ENCODE measurements at places on chromosomes 16 and 17.

DNA sequence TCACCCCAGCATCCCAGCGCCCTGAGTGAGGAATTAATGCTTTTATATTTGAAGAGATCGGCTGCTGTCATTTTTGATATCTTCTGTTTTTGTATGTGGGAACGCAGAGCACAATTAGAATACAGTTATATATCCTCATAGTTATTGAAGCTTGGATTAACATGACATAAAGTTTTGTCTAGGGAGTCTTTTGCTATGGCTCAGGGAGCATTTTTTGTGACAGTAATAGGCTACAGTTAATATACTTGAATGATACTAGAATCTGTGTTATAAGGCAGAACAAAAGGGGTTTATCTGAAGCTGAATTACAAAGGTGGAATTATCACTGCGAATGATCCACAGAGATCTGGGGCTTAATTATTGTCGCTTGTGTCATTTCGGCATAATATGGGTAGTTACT is 239.4 kb downstream of the MSI2 start:
- no peak for DNase-seq

GRCh38 chr17:781805-782731 is at the start of the genes GLOD4 and MRM3:
TSS of gene GLOD4 (minus strand) at chr17:782280. CDS start at chr17:782255, 25 bp downstream.
TSS of gene MRM3 (plus strand) at chr17:782353. CDS start at chr17:782379, 26 bp downstream.
- DNase-seq: peak; percentile 92

DNA sequence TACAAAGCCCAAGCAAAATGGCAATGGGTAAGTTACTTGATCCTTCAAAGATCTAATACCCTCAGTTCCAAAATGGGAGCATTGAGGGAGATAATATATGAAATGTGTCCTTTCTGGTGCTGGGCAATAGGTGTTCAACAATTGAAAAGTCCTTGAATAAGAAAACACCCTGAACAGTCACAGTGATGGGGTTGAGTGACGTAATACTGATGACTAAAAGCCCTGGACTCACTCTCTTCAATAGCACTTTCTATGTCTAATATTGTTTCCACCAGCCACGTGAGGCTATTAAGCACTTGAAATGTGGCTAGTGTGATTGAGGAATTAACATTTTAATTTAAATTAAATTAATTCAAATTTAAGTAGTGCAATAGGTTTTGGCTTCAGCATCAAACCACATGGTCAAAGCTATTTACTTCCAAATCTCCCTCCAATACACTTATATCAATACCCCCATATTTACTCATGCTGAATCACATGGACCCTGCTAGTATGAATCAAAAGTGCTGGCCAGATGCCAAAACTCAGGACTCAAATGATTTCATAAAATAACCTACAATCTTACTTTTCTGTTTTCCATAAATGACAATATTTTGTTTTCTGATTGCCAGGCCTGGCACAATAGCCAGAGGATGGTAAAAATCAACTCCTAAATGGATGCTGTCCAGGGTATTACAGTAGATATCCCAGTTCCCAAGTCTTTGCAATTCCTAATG is 516.2 kb downstream of the HAPSTR1 start:
- DNase-seq: no peak

DNA sequence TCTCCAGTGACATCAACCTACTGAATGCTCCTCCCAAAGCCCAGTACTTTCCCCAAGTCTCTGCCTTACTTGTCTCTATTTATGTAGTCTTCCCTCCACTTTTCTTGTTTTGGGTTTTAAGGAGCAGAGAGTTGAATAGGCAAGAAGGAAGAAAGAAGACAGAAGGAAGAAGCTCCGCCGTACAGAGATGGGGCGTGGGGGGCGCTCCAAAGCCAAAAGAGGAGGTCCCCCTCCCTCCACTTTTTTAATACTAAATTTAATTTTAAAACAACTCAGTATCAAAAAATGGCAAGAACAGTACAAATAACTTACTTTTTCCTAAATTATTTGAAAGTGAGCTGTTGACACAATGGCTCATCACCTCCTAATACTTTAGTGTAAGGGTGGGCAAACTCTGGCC is 4.6 kb downstream of the EFTUD2 start:
- DNase-seq: no peak

GRCh38 chr16:60061396-60061795 is 1327.3 kb upstream of the GOT2 start:
- no peak for DNase-seq

GRCh38 chr17:45963889-45964288 is 35.2 kb upstream of the STH start:
- DNase-seq: no peak

GRCh38 chr16:57500578-57501111 is 14.4 kb upstream of the DOK4 start:
- no peak for DNase-seq

DNA sequence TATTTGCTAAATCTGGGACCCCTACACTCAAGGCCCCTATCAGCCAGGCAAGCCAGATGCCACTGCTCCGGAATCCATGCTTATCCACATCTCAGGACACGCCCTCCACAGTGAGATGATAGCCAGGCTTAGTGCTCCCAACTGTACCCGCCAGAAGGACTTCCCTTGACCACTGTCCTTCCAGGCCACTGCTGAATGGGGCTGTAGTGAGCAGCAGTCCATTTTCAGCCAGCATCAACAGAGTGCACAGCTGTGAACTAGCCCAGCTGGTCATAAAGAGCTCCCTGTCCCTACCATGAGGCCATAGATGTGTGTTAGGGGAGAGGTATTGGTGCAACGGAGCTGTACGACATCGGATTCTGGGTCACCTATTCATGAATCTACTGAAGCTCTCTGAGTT is 13.0 kb upstream of the MED9 start:
- no peak for DNase-seq

- DNase-seq: peak; percentile 63
These were observed 63.9 kb downstream of the RTN4RL1 start for GRCh38 chr17:1961189-1961588.

- DNase-seq: no peak
These were observed 800 bp downstream of the ZNF747 start for GRCh38 chr16:30533748-30534367.

GRCh38 chr16:78955206-78955605 is 645.3 kb downstream of the MAF start:
- no peak for DNase-seq

DNA sequence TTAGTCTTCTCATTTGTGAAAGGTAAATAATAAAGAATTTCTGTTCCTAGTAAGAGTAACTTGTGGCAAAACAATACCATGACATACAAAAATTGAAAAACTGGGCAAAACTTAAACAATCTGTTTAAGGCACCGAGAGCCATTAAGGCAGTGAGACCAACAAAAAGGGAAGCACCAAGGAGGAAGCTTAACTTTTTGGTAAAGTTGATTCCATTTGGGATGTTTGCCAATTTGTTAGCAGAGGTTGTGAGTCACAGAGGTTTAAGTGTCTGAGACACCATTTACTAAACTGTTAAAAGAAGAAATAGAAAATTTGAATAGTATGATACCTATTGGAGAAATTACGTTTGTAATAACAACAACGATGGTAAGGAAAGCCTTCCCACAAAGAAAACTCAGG is 4.9 kb downstream of the SLC35G3 start:
- no peak for DNase-seq

DNA sequence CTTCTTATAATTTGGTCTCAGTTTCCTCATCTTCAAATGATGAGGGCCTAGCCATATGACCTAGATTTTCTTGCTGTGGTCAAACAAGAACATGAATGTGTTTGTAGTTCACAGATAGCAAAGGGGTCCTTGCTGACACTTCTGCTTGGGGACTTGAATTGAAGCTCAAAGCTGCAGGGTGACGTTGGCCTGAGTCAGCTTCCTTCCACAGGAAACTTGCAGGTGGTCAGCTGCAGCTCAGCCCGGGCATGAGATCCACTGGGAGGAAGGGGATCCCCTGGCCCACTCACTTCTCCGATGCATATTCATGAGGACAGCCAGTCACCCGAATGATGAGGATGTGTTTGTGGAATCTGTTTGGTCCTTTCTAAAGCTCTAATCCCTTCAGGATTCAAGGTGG is 42.6 kb upstream of the AXIN2 start:
- no peak for DNase-seq

- DNase-seq: no peak
These were observed 8.7 kb downstream of the GSE1 start for GRCh38 chr16:85621698-85622428.

DNA sequence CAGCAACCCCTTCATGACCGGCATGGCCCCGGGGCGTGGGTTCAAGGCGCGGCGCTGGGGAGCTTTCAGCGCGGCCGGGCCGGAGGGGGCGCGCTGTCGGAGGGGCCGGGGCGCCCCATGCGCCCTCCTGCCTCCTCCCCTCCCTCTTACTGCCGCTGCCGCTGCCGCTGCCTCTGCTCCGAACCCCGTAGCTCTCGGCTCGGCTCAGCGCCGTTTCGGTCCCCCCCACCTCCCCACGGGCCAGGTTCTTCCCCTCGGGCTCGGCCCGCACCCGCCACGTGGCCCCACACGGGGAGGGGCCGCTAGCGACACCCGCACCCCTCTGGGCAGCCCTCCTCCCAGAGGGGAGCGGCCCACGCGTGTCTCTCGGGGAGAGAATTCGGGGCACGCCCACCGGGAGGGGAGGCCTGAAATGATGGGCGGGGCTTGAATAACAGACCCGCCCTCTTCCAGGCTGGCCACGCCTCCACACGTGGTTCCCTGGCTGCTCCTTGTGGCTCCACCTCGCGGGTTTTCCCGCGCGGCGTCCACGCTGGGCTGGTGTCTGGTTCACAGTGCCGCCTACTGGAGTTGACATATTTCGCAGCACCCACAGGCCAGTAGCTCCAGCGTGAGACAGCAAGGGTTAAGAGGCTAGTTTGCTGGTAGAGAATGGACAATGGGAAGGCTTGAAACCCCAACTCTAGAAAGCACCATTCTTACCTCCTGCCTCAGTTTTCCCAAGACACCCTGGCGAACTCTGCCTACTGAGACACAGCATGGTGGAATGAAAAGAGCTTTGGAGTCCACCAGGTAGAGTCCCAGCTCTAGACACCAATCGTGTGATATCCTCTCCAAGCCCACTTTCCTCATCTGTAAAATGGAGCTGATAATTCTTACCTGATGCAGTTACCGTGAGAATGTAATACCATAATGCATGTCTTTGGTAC is at the start of gene KCNH4:
KCNH4 (minus strand) TSS at position 221 of the 929 bp plus-strand sequence; CDS start at position 24, 197 bp downstream.
- DNase-seq: no peak

DNA sequence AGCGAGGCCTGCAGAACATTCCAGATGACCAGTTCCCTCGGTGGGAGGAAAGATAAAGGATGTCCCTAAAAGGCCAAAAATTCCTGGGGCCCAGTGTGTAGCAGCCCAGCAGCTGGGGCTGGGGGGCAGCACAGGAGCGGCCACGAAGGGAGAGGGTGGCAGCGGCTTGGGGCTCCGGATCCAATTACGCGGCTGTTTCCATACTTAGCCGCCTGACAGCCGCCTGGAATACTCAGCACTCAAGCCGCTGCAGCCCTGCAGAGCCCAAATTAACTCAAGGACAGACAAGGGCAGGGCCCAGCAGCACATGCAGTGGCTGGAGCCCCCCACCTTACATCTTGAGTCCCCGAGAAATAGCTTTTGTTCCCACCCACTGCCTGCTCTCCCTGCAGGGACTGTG is 1.3 kb downstream of the SRL start:
- no peak for DNase-seq

GRCh38 chr16:85994492-85995490 is 95.8 kb downstream of the IRF8 start:
- no peak for DNase-seq

GRCh38 chr17:7586673-7587419 is 3.0 kb downstream of the SOX15 start:
- DNase-seq: no peak

- no peak for DNase-seq
These were observed at the start of gene GPRC5B for GRCh38 chr16:19884611-19885450. TSS of gene GPRC5B (minus strand) at chr16:19884848. CDS start at chr16:19872845, 12,003 bp downstream.

DNA sequence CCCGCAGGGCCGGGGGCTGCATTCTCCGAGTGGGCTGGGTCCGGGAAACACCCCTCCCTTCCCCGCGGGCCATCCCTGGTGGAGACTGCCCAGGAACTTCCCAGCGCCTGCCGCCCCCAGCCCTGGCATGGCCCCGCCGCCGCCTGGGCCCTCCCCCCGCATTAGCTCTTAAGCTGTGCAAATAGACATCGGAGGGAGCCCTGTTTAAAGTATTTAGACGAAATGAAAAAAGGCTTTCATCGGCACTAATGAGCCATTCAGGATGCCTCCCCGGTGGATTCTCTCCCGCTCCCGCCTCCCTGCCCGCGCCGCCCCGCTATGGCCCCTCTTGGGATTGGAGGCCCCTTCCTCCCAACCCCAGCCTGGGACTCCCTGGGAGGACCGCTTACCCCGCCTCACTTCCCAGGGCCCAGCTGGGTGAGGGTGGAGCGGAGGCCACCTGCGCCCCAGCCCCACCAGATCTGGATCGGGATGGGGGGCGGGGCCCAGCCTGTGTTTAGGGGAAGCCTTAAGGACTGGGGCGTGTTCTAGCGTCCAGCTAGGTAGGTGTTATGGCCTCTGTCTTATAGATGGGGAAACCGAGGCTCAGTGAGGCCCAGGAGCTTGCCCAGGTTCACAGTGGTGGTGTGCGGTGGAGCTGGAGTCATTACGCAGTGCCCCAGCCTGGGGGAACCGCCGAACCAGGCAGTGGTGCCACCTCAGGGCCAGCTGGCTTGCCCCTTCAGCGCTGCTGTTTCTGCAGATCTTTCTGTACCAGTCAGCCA is 19.7 kb downstream of the SEZ6 start:
- DNase-seq: peak; percentile 72

DNA sequence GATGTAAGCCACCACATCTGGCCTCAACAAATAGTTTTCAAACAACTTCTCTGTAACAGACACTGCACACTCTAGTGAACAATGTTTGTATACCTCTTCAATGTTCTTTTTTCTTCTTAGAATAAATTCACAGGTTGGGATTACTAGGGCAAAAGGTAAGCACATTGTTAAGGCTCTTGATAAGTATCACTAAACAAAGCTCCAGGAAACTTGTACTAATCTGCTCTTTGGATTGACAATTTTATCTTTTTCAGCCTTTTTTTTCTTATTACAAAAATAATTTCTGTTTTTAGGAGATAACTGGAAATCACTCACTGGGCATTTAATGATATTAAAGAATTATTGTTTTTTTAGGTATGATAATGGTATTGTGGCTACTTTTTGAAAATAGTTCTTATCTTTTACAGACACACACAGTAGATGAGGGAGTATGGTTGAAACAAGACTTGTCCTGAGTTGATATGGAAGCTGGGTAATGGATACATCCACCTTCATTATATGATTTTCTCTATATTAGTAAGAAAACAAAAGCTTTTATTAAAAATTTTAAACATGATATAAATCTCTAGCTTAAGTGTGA is 7.7 kb upstream of the MPRIP start:
- DNase-seq: no peak

DNA sequence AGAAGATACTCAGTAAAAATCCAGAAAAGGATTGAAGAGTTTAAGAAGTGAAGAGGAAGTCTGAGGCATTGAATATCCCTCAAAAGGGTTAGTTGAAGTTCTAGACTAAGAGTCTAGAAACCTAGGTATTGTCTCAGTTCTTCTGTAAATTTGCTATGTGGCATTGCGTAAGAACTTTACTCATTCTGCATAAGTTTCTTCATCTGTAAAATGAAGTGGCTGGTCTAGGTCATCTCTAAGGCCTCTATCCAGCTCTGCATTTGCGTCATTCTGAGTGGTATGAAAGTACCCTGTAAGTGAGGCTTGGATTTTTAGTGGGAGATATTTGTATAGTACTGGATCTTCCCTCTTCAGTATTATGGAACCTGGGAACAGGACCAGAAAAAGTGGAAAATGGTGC is 130.2 kb downstream of the MYO1D start:
- DNase-seq: no peak

- no peak for DNase-seq
These were observed 33.2 kb upstream of the STH start for GRCh38 chr17:45965812-45966211.

- no peak for DNase-seq
These were observed 718.1 kb upstream of the EEF2KMT start for GRCh38 chr16:5815570-5816237.

- no peak for DNase-seq
These were observed 10.7 kb downstream of the CLUAP1 start for GRCh38 chr16:3511286-3512180.
